ENCODE measurements at places on chromosomes 13 and 19.

DNA sequence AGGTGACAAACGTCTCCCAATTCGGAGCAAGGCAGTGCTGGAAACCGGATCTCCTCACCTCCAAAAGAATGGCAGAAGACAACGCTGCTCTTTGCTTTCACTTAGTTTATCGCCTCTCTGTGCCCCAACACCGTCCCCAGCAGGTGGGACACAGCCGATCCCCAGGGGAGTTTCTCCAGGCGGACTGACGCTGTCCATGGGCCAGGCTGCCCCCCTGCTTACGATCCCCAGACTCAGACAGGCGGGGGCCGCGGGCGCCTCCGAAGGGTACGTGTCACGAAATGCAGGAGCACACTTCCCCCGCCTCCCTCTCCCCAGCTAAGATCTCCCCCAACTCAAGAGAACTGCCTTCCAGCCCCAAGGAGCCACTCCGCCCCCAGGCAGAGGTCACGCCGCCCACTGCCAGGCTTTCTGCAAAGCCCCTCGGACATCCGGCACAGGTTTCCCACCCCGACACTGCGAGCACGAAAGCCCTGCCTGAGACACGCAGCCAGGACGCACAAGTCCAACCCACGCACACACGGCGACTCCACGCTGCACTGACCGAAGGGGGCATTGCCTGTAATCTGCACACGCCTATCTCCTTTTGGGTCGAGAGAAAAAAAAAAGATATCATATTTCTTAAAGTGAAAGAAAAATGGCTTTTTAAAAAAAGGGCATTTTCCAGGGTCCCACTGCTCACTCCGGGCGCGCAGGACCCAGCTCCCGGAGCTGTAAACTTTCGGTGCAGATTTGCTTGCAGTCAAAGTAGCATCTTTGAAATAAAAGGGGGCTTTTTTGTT lies 2.0 kb downstream of the SPRY2 start:
- peaks cover 5% of the 10 kb centered on the region for H3K4me1 ChIP-seq
- peak; percentile 75 for DNase-seq
- H3K36me3 ChIP-seq, result no peaks in the 10 kb centered on the region
- H3K27ac ChIP-seq, result peak overlapping the region; percentile 95
- peak overlapping the region; percentile 83 for H3K4me3 ChIP-seq

DNA sequence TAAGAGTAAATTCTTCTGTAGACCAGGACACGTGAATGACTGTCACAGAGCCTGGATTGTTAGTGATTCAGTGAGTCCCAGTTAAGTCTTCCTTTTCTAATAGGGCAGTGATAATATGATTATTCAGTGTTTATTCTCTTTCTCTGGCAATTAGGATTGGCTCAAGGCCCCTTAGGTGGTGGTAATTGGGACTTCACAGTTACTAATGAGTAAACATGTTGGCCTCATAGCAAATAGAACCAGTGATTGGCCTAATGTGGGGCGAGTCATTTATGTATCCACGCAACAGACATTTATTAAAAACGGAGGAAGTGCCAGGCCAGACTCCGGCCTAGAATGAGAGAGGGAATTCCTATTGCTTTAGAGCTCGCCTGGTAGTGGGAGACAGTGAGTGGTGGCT lies 72.4 kb downstream of the SHISA2 start:
- no peak for DNase-seq
- H3K27ac ChIP-seq, result no peak overlapping the region
- no peaks in the 10 kb centered on the region for H3K4me1 ChIP-seq
- no peaks in the 10 kb centered on the region for H3K36me3 ChIP-seq
- H3K27me3 ChIP-seq, result no peaks in the 10 kb centered on the region

- no peaks in the 10 kb centered on the region for H3K4me1 ChIP-seq
- no peaks in the 10 kb centered on the region for H3K27me3 ChIP-seq
- DNase-seq, result peak; percentile 19
- H3K4me3 ChIP-seq, result peak overlapping the region; percentile 72
- no peaks in the 10 kb centered on the region for H3K36me3 ChIP-seq
- H3K27ac ChIP-seq, result peak overlapping the region; percentile 70
Observed at GRCh38 chr19:2820112-2820702, 539 bp downstream of the ZNF554 start.

DNA sequence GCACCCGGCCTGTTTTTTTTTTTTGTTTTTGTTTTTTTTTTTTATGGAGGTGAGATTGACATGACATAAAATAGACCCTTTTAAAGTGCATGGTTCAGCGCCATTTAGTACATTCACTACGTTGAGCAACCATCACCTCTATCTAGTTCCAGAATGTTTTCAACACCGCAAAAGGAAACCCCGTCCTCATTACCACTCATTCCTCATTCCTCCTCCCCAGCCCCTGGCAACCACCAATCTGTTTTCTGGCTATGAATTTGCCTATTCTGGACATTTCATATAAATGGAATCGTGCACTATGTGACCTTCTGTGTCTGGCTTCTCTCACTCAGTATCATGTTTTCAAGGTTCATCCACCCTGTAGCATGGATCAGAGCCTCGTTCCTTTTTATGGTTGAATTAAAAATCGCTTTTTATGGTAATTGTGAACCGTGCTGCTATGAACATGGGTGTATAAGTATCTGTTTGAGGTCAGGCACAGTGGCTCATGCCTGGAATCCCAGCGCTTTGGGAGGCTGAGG lies 9.9 kb upstream of the ADGRE5 start:
- no peaks in the 10 kb centered on the region for H3K36me3 ChIP-seq
- no peak overlapping the region for H3K27ac ChIP-seq
- DNase-seq, result no peak
- H3K4me3 ChIP-seq, result no peak overlapping the region
- no peaks in the 10 kb centered on the region for H3K27me3 ChIP-seq

DNA sequence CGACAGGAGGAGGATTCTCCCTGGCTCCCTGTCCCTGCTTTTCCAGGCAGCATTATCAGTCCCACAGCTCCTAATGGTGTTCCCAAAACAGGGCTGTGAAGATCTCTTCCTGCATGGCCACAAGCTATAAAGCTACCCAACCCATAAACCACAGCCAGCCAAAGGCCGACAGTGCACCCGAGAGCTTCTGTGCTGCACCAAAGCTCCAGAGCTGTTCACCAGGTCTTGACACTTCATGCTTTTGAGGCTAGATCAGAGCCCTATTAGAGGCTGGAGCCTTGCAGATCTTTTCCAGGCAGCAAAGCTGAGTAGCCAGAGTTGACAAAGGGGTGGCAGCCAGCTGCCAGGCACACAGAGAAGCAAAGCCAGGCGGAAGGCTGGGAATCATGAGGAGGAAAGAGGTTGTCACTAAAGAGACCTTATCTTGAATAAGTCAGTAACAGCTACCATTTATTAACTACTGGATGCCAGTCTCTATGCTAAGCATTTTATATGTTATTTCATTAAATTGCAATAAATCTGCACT lies 180.4 kb downstream of the KATNAL1 start:
- no peak overlapping the region for H3K27ac ChIP-seq
- no peaks in the 10 kb centered on the region for H3K36me3 ChIP-seq
- H3K4me3 ChIP-seq, result no peak overlapping the region
- H3K4me1 ChIP-seq, result no peaks in the 10 kb centered on the region

DNA sequence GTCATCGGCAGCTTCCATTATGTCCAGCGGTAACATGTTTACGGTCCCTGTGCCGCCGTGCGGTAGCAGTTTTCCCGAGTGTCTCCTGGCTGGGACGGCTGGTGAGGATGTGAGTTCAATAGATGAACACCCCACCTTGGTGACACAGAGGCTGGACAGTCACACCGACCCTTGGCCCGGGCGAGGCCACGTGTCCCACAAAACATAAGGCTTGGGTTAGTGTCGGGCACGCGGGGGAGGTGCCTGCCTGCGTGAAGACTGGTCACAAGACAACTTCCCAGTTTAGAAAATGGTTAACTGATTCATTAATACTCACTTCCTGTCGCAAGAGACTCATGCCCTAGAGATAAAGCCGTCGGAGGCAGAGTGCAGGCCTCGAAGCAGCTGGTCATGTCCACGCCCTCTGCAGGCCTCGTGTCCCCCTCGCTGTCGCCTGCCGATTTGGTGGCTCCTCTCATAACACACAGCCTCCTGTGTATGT lies 17.2 kb downstream of the RASA3 start:
- H3K4me3 ChIP-seq, result no peak overlapping the region
- H3K27ac ChIP-seq, result peak overlapping the region; percentile 53
- H3K4me1 ChIP-seq, result peaks cover 5% of the 10 kb centered on the region

DNA sequence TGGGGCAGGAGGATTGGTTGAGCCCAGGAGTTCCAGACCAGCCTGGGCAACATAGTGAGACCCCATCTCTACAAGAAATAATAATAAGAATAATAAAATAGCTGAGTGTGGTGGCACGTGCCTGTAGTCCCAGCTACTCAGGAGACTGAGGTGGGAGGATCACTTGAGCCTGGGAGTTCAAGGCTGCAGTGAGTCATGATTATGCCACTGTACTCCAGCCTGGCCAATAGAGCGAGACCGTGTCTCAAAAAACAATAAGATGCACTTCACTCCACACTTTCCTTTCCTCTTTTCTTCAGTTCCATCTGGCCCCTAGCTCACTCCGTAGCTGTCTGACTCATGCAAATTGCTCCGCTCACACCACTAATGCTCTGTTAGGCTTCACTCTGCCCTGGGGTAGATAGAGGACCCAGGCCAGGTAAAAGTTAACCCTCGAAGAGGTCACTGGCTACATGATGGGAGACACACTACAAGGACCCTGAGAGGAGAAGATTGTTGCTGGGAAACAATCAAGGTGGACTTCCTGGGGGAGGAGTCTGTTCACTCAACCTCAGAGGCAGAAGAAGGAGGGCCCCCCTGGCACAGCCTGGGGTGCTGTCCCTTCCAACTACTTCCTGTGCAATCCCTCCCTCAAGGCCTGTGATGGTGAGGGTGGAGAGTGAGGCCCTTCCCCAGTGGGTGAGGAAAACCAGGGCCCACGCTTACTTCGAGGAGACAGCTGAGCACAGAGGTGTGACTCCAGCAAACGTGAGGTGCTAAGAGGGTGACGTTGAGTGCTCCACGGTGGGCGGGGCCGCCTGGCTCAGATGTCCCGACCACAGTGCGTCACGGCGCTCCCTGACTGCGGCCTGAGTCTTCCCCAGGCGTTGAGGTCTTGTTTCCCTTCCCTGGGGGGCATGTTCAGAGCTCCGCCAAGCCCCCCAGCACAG lies 8.8 kb upstream of the TNFSF9 start:
- H3K4me1 ChIP-seq, result peaks cover 2% of the 10 kb centered on the region
- H3K27me3 ChIP-seq, result no peaks in the 10 kb centered on the region
- no peak overlapping the region for H3K4me3 ChIP-seq
- DNase-seq, result no peak

- no peaks in the 10 kb centered on the region for H3K36me3 ChIP-seq
- no peak for DNase-seq
- no peak overlapping the region for H3K4me3 ChIP-seq
- H3K27me3 ChIP-seq, result no peaks in the 10 kb centered on the region
Observed at GRCh38 chr13:42681326-42682100, 99.9 kb upstream of the FAM216B start.

DNA sequence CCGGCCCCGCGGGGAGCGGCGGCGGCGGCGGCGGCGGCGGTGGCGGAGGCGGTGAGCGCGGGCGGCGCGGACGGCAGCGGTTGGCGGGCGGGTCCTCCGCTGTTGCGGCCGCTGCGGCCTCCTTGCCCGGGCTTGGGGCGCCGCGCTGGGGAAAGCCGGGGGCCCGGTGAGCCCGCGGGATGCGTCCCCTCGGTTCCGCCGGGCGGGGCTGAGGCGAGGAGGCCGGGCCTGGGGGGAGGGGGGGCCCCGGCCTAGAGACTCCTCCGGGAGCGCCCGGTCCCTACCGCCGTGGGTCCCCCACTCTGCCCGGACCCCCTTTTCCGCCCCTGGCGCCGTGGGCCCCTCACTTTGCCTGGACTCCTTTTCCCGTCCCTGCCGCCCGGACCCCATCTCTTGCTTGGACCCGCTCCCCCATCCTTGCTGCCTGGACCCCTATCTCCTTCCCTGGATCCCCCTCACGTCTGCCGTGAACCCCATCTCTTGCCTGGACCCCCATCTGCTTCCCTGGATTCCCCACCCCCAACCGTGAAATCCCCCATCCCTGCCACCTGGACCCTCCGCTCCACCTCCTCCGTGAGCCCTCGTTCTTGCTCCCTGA lies 28.6 kb upstream of the NDUFS7 start:
- peak; percentile 44 for DNase-seq
- peaks cover 27% of the 10 kb centered on the region for H3K36me3 ChIP-seq
- H3K4me1 ChIP-seq, result no peaks in the 10 kb centered on the region
- peak overlapping the region; percentile 99 for H3K27ac ChIP-seq
- no peaks in the 10 kb centered on the region for H3K27me3 ChIP-seq

- peaks cover 4% of the 10 kb centered on the region for H3K4me1 ChIP-seq
- H3K27me3 ChIP-seq, result no peaks in the 10 kb centered on the region
- H3K27ac ChIP-seq, result no peak overlapping the region
- H3K4me3 ChIP-seq, result no peak overlapping the region
- DNase-seq, result no peak
Observed at GRCh38 chr19:13016245-13016627, 21.0 kb downstream of the NFIX start.

GRCh38 chr19:3458229-3459088 lies 21.9 kb downstream of the SMIM24 start:
- no peaks in the 10 kb centered on the region for H3K4me1 ChIP-seq
- peak overlapping the region; percentile 59 for H3K27ac ChIP-seq
- peaks cover 25% of the 10 kb centered on the region for H3K36me3 ChIP-seq
- no peak overlapping the region for H3K4me3 ChIP-seq
- no peaks in the 10 kb centered on the region for H3K27me3 ChIP-seq
- DNase-seq, result no peak

DNA sequence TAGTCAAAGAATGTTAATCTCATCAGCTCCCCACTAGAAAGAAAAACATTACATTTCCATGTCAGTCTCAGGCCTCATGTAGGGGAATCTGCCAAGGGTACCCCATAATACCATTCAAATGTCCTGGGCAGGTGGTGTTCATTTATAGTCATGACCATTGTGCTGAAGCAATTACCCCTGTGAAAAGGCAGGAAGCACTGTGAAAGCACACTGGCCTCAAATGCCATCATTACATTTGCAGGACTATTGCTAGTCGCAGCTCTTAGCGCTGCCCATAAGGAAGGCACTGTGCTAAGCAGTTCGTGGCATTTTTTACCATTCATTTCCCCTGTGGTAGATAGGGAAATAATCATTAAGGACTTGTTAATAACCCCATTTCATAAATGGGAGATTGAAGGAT lies 109.0 kb downstream of the LHFPL6 start:
- DNase-seq, result no peak
- no peak overlapping the region for H3K4me3 ChIP-seq
- H3K27me3 ChIP-seq, result no peaks in the 10 kb centered on the region
- H3K27ac ChIP-seq, result no peak overlapping the region

DNA sequence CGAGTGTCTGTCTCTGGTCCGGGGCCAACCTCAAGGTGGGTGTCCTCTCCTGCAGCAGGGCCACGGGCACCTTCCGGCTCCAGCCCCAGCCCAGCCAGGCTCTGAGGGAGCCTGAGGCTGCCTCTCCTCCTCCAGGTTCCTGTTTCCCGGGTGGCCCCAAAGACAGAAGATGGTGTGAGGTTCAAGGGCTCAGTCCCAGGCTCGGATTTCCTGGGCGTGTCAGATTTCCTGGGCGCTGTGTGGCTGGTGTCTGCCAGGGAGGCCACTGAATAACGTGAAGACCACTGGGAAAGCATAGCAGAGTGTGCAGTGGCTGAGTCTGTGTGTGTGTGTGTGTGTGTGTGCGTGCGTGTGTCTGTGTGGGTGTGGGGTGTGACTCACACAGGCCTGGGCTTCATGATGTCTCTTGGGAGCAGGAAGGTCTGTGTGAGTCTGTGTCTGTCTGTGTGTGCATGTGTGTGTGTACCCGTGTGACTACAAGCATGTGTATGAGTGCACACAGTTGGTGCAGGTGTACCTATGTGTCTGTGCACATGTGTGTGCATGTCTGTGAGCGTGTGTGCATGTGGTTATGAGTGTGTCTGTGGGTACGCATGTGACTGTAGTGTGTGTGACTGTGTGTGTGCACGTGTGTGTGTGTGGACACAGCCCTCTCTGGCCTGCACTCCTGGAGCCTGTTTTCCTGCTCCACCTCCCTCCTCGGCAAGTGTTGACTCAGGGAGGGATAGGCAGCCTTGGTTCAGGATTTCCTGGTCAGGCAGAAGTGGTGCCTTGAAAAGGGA lies 28.3 kb downstream of the CEBPA start:
- H3K27ac ChIP-seq, result peak overlapping the region; percentile 60
- no peaks in the 10 kb centered on the region for H3K27me3 ChIP-seq
- peaks cover 54% of the 10 kb centered on the region for H3K4me1 ChIP-seq
